ENCODE measurements at places on chromosomes 1 and 21.

GRCh38 chr1:6485168-6486101 is 6.0 kb downstream of the PLEKHG5 start:
- no peak for DNase-seq

DNA sequence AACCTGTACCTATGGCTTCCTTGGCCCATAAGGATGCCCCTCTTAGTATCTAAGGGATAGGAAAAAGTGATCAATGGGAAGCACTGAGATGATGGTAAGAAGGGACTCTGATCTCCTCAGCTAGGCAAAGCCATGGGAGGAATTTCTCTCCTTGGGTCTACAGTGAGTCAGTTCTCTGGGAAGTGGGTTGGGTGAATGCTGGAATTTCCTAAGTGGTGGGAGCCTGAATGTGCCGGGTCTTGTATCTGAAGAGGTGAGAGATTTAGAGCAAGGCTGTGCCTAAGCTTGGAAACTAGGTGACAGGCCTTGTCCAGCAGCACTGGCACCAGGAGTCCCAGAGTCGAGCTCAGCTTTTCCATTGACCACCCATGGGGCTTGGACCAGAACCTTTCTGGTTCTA is 96.3 kb upstream of the SLC2A1 start:
- DNase-seq = no peak

GRCh38 chr1:87600854-87601253 is 272.2 kb downstream of the LMO4 start:
- no peak for DNase-seq

GRCh38 chr21:18524097-18524880 is 120.7 kb upstream of the TMPRSS15 start:
- no peak for DNase-seq

DNA sequence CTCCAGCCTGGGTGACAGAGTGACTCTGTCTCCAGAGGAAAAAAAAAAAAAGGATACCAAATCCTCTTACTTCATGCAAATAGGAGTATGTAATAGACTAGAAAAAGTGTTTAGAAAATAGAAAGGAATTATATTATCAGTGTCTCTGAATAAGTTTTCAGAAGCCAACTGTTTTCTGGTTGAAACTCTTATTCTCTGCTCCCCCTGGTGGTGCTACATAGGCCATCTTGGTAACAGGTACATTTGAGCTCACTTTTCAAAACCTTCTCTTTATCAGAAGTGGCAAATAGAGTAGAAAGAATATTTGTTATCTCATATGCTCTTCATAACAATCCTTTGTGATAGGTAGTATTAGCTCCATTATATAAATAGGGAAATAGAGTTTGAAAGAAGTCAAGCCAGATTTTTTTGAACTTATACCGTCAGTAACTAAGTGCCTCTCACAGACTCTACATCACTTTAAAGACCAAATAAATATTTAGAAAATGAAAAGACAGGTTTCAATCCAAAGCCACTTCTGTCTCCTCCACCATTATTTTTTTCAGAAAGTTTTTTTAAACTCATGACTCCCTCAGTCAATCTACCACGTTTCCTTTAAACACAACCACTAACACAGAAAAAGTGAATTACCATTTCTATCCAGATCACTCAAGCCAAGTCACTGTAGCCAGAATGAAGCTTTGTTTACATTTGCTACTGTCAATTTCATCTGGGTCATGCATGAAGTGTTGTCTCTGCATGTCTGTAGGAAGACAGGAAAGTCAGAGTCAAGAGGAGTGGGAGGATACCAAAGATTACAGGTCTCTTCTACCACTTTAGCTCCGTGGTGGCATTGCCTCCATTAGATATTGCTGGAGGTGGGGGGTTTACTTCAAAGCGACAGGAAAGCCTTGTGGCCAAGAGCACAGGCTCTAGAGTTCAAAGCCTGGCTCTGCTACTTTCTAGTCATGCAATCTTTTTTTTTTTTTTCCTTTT is 45.6 kb downstream of the IL23R start:
- peak; percentile 47 for DNase-seq

DNA sequence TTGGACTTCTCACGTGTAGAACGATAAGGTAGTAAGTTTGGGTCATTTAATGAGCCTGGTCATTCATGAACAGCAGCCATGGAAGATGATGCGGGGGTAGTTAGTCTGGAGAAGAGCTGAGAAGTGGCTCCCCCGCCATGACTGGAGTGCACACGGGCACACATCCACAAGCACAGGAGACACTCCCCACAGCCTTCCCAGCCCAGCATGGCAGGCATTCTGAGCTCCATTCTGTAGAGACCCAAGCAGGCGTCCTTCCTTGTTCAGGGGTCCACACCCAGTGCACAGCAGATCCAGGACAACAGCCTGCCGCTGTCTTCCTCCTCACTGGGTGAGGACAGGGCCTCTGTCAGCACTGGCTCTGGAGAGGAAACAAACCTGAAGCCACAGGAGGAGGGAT is 57.0 kb downstream of the SCCPDH start:
- DNase-seq = no peak

DNA sequence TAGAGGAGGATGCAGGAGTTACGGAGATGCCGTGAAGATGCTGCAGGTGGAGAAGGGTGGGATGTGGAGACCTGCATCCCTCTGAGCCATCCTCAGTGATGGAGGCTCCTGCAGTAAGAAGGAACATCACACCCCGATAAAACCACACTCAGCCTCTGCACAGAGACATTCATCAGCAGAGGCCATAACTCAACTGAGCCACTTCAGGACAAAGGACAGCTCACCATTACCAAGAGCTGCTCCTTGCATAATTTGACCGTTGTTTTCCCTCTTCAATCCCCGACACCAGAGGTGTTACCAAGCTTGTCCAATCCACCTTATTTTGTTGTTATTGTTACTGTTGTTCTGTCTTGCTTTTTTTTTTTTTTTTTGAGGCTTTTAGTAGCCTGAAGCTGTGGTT is 543.9 kb downstream of the AJAP1 start:
- no peak for DNase-seq

- no peak for DNase-seq
Observed at GRCh38 chr1:206717674-206717989, 32.9 kb downstream of the MAPKAPK2 start.

DNA sequence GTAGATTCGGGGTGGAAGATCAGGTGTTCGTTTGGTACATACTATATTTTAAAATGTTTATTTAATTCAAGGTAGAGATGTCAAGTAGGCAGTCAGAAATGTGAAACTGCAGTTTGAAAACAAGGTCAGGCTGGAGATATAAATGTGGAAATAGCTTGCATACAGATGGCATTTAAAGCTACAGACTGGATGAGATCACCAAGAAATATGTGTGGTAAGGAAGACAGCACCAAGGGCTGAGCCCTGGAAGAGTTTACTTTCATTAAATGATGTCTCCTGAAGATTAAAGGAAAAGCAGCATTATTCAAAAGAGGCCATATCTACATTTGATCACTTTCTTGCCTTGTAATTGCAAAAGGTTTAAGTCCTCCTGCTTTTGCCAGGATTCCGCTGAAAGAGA is 271.3 kb downstream of the PTBP2 start:
- DNase-seq = no peak

DNA sequence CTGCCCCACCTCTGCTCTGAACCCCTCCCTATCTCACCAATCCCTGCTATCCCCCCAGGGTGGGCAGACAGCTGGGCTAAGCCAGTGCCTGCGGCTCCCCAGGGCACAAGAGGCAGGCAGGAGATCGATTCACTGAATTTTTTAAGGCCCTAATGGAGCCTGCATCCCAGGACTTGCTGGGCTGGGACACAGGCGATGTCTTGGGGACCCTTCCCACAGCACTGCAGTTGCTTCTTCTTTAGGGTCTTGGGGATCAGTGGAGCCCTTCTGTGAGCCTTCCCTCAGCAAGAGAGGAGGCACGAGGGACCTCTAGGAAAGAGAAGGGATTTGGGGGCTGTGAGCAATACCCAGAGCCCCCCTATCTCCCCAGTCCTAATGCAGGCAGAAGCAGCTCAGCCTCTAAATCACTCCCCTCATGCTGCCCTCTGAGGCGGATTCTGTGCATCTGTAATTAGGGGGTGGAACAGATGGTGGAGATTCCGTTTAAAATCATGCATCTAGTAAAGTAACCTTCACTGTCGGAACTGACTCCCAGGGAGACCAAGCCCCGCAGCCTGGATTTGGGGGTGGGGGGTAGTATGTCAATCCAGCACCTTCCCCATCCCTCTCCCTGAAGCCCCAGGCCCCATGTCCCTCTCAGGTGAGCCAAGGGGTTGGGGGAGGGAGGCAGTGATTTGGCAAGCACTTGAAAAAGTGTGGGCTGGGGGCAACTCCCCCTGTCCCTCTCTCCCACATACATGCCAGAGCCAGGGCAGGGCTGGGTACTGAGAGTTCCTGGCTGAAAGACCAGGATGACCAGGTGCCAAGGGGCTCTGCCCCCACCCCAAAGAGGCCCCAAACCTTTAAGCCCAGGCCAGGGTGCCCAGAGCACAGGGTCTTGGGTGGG is 10.0 kb downstream of the AHDC1 start:
- DNase-seq = no peak

DNA sequence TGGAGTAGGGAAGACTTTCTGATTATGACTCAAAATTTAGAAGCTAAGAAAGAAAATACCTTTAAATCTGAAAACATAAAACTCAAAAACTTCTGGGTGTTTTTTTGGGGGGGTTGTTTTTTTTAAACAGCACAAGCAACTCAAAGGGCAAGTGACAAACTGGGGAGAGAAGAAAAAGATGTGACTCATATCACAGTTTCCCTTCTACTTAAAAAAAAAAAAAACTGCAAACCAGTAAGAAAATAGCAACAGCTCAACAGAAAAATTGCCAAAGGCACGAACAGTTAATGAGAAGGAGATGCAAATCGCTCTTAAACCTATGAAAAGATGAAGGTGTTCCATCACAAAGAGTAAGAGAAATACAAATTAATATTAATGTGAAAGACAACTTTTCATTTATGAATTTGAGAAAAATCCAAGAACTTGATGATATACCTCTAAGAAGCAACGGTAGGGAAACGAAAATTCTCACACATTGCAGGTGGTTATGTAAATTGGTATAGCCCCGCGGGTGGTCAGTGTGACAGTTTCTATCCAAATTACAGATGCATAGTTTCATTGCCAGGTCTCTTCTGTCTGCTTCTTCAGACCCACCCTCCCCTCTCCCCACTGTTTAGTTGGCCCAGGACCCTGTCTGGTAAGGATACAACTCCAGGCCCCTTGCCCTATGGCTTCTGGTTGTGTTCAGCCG is 9.0 kb downstream of the IFNAR2 start:
- no peak for DNase-seq

GRCh38 chr1:88877382-88877825 is 14.0 kb downstream of the GTF2B start:
- DNase-seq = no peak

DNA sequence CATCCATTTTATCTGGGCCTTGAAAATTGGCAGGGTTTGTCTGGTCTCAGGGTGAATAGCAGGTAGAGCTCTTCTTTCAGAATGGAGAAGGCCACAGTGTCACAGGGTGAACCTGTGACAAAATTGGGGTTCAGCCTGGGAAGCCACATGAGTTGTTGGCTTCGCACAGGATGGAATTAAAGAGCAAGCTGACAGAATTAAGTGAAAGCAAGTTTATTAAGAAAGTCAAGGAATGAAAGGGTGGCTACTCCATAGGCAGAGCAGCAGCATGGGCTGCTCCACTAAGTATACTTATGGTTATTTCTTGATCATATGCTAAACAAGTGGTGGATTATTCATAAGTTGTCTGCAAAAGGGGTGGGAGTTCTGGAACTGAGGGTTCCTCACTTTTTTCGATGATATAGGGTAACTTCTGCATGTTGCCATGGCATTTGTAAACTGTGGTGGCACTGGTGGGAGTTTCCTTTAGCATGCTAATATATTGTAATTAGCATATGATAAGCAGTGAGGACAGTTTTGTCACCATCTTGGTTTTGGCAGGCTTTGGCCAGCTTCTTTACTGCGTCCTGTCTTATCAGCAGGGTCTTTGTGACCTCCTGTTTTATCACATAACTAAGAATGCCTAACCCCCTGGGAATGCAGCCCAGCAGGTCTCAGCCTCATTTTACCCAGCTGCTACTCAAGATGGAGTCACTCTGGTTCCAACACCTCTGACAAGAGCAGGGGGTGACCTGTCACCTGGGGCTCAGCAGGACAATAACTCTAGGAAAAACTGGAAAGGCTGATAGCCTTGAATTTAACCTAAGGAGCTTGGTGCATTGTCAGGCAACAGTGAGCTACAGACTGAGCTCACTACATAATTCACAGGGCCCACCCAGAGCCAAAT is 5.1 kb downstream of the IFNAR2 start:
- DNase-seq = no peak

GRCh38 chr1:175792136-175792535 is 48.7 kb upstream of the TNR start:
- DNase-seq = no peak

GRCh38 chr21:43825936-43826622 is 36.7 kb downstream of the RRP1 start:
- DNase-seq = no peak

DNA sequence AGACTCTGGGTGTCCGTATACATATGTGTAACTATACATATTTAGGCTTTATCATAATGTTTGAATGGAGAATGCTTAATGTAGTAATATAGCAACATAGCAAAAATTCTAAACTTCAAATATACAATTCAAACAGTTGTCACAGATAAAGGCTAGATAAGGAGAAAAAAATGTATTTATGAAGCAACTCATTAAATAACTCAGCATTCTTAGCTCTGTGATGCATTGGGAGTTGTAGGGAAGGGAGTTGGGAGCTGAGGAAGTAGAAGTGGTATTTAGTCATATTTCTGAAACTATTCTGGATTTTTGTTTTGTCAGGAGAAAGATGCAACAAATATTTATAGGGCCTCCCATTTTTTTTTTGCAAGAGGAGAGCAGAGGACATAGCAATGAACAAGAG is 197.8 kb downstream of the PBX1 start:
- no peak for DNase-seq

DNA sequence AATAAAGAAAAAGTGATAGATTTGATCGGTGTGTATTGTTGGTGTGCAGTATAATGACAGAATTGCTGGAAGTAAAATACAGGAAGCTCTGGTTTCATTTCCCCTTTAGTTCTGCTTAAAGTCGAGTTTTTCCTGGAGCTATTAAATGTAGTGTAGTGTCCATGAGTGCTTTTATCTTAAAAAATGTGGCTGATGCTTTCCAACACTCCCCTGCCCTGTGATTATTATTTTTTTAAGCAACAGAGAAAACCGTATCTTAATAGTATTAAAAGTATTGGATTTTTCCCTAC is 1.1 kb downstream of the LGALS8 start:
- no peak for DNase-seq

DNA sequence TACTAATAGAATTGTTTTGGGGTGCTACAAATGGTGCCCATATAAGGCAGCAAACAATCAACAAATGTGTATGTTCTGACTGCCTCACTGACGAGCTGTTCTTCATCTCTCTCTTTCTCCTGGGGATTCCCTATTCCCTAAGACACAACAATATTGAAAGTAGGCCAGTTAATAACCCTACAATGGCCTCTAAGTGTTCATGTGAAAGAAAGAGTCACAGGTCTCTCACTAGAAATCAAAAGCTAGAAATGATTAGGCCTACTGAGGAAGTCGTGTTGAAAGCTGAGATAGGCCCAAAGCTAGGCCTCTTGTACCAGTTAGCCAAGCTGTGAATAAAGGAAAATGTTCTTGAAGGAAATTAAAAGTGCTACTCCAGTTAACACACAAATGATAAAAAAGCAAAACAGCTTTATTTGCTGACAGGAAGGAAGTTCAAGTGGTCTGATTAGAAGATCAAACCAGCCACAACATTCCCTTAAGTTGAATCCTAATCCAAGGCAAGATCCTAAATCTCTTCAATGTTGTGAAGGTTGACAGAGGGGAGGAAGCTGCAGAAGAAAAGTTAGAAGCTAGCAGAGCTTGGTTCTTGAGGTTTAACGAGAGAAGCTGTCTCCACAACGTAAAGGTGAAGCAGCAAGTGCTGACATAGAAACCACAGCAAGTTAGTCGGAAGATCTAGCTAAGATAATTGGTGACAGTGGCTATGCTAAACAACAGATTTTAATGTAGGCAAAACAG is 26.3 kb downstream of the ATP2B4 start:
- no peak for DNase-seq

- DNase-seq = no peak
Observed at GRCh38 chr1:17007121-17007520, 4.6 kb downstream of the ATP13A2 start.
